Mesenteric fat pad (tissue), 1 donor: ENCODE measurements at places on chromosomes 7 and 10. TPM values are rescaled to one million over a fixed set of nuclear protein-coding genes. Genes with fewer than 3 reads are reported as not detected.

DNA sequence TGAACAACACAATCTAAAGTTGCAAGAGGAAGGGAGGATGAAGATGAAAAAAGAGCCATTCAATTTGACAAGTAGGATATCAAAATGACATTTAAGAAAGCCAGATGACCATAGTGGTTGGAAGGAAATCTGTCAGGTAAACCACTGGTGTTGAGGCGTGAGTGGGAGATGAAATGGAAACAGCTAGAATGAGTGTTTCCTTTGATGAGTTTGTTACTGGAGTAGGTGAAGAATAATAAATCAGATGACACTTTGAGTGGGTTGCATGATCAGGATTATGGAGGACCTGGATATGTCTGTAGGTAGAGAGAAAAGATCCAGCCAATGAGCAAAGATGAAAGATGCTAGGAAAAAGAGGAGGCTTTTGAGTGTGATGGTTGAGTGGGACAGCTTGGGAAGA lies 33.1 kb downstream of the AKR1B1 start:
- no peak for DNase-seq

DNA sequence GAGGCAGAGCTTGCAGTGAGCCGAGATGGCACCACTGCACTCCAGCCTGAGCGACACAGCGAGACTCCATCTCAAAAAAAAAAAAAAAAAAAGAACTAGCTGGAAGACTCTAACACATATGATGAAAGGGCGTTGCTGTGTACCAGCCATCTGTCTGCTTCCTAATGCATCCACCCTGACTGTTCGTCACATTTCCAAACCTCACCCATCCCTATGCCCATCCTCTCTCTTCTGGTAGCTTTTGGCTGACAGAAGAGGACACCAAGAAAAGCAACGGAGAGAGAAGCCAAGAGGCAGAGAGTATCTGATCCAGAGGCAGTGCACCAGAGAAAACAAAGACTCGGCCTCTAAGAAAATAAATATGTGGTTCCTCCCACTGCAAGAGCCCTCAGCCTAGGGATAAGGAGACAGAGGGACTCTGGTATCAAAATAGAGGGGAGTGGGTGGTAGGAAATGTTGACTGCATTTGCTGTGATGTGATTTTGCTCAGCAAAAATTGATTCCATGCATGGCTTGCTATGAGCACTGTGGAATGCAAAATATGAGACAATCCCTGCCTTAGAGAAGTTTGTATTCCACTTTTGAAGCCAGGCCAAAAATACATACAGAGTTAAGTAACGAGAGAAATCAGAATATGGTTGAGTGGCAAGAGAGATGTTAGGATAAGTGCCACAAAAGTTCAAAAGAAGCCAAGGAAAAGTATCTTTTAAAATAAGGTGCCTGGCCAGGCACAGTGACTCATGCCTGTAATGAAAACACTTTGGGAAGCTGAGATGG lies 100.8 kb upstream of the STK17A start:
- no peak for DNase-seq

DNA sequence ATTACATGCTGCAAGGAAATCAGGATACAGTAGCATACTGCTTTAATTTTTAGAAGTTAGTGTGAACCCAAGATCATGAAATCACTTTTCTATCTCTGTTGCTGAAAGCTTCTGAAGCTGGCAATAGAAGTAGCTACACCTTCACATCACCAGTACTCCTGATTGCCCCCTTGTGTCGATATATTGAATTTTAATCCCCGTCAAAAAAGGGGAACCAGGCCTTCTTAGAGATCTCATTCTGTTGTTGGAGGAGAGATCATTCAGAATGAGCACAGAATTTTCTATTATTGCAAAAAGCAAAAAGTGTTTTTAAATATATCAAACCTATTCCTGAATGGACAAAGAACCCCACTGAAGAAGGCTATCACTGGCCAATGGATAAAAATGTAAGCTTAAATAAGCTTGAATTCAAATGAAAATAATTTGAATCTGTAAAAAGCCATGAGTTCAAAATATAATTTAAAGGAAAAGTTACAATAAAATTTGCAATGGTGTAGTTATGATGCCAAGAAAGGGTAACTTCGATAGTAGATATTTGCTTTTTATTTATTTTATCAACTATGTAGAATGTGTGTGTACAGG lies 39.7 kb upstream of the TEX47 start:
- DNase-seq, result no peak

GRCh38 chr10:112230325-112230988 lies 46.9 kb upstream of the GPAM start:
- no peak for DNase-seq

The GPR85 gene
- 1.1 TPM for total RNA-seq

DNA sequence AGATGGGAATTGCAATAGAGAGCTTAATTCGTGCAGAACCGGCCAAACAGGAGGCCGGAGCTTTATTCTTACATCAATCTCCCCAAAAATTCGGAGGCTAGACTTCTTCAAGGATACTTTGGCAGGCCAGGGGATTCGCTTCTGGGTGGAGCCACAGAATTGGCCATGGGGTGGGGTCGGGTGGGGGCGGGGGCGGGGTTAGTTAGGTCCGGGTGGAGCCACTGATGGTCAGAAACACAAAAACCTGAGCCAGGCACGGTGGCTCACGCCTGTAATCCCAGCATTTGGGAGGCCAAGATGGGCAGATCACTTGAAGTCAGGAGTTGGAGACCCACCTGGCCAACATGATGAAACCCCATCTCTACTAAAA lies 87.5 kb downstream of the SEPTIN14 start:
- DNase-seq, result no peak

DNA sequence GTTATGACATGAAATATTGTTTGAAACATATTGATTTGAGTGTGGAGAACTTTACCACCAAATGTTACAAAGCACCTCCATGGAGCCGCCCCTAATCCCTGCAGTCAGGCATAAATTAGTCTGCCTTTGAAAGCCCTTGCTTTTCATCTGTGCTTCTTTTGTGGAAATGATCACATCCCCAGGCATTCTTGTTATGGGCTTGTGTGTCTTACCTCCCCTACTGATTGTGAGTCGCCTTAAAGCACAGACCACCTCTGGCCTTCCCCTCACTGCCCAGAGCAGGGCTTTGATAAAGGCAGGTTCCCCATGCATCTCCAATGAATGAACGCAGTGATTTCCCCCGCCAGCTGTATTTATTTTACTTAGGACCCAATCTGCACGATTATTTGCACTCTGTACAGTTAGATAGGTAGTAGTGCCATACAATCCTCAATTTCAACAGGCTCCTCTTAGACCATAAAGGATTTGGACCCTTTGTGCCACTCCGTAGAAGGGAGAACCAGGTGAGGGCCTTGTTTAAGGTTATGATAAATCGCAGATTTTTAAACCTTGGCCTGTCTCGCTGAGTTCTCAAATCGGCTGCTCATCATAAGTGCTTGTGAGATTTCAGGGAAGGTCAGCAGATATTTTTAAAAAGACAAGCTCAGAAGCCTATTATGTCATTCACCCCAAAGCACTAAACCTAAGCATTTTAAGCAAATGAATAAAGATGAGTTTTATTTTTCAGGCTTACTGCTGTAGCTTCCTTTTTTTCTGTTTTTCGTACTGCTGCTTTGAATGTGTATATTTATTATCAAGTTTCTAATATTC lies 107.8 kb downstream of the CUBN start:
- no peak for DNase-seq

GRCh38 chr7:112882022-112882421 lies 91.8 kb upstream of the TMEM168 start:
- DNase-seq, result no peak

The SPDYE2B gene
- not detected for total RNA-seq

The UCMA gene
- total RNA-seq, result not detected

DNA sequence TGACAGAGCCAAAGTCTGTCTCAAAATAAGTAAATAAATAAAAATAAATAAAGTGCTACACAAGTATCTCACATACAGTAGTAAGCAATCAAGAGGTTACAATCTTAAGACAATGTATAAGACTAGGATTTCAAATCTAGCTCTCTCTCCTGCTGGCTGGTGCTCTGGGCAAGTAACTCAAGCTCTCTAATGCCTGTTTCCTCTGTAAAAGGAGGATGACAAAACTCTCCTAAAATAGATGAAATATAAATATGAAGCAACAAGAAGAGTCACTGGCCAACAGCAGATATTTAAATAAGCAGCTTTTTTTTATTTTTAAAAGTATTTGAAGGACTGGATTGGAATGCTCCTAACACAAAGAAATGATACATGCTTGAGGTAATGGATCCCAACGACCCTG lies 7.2 kb downstream of the SFMBT2 start:
- DNase-seq, result no peak

The SPDYE8 gene
- total RNA-seq, result not detected

DNA sequence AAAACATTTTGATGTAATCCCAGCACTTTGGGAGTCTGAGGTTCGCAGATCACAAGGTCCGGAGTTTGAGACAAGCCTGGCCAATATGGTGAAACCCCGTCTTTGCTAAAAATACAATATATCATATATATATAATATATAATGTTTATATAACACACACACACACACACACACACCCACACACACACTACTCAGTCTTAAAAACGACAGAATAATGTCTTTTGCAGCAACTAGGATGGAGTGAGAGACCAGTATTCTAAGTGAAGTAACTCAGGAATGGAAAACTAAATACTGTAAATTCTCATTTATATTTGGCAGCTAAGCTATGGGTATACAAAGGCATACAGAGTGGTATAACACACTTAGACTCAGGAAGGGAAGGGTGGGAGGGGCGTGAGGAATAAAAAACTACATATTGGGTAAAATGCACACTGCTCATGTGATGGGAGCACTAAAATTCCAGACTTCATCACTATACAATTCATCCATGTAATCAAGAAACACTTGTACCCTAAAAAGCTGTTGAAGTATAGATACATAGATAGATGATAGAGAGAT lies 231.2 kb upstream of the SEMA3A start:
- DNase-seq, result no peak

The TMEM60 gene
- total RNA-seq, result 13.4 TPM

GRCh38 chr10:118543714-118544400 lies 51.6 kb downstream of the PRLHR start:
- DNase-seq, result no peak

The EIF3A gene
- 159 TPM for total RNA-seq

The TES gene
- total RNA-seq, result 30.3 TPM

The DCLRE1C gene
- 7.0 TPM for total RNA-seq

- DNase-seq, result no peak
These were observed 28.9 kb downstream of the UNC5B start for GRCh38 chr10:71241114-71241829.

- no peak for DNase-seq
These were observed 138.1 kb downstream of the ADAM22 start for GRCh38 chr7:88071994-88072714.

- DNase-seq, result no peak
These were observed 85.2 kb upstream of the GATAD1 start for GRCh38 chr7:92362131-92362530.

GRCh38 chr7:158271646-158272045 lies 316.0 kb downstream of the PTPRN2 start:
- peak; percentile 79 for DNase-seq

- no peak for DNase-seq
These were observed 563.3 kb downstream of the NRG3 start for GRCh38 chr10:82438277-82438676.

- DNase-seq, result no peak
These were observed 85.6 kb downstream of the PRKG1 start for GRCh38 chr10:51159841-51160240.

GRCh38 chr7:121479466-121479865 lies 83.4 kb upstream of the FAM3C start:
- no peak for DNase-seq

The RADIL gene
- 6.1 TPM for total RNA-seq

DNA sequence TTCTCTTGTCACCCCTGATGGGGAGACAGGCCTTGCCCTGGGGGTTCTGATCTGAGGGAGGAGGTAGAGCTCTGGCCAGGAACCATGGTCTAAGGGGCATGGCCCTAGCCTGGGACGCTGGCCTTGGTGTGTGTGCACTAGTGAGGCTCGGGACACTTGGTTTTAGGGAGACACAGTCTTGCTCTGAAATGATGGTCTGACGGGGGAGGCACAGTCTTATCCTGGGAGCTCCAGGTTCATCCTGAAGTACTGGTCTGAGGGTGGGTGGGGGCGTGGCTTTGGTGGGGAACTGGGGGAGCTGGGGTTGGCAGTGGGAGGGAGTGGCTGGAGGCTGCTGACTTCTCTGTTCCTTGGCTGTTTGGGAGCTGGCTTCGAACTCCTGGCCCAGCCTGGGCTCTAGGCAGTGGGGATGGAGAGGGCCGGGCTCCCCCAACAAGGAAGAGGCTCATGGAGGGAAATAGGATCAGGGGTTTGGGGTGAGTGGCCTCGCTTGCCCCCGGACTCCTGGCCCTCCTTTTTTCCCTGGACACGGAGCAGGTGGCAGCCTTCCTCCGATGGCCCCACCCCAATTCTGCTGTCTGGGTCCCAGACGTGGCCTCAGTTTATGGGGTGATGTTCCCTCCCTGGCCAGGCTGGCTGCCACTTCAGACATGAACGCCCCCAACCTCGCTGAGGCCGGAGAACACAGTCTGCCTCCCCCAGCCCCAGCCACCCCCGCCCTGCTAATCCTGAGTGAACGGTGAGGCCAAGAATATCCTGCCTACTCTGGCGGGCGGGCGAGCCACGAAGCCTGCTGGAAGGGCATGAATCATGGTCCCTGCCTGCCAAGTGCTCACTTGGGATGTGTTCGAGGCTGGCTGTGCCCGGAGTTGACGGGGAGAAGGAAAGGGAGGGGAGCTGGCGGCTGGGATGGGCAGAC lies 43.5 kb downstream of the TMEM270 start:
- DNase-seq, result peak; percentile 86

The LHFPL3 gene
- not detected for total RNA-seq

- DNase-seq, result no peak
These were observed 34.0 kb downstream of the LUC7L2 start for GRCh38 chr7:139393621-139394211.

DNA sequence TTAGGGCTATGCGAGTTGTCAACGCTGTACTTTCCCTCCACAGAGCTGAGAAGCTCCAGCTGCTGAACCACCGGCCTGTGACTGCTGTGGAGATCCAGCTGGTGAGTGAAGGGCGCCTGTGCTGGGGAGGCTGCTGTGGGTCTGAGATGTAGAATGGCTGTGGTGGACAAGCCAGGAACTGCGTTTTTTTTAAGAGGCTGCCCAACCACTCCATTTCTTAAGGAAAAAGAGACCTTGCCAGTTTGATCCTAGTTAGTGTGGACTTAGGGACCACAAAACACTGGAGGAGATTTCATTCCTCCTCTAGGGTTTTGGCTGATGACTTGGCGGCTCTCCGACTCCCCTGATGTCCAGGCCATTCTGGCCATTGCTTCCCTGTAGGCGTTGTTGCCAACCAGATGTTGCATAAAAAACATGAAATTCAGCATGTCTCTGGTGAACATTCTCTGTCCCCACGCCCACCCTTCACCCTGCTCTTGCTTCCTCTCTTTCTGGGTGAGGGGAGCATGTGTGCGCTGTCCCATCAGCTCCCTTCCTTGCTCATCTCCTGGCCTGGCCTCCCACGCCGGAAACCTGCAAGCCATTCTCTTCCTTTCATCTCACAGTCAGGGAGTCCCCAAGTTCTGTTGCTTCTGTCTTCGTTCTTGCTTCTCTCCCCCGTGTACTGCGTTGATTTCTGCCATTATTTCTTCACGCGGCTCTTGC lies 30.9 kb downstream of the CRCP start:
- no peak for DNase-seq

- no peak for DNase-seq
These were observed 51.4 kb upstream of the DUSP5 start for GRCh38 chr10:110446277-110446676.

- no peak for DNase-seq
These were observed 44.6 kb downstream of the TAX1BP1 start for GRCh38 chr7:27784399-27785053.

- DNase-seq, result peak; percentile 81
These were observed 187.5 kb downstream of the WDR37 start for GRCh38 chr10:1243486-1244234.

GRCh38 chr10:93856349-93857145 lies 37.2 kb upstream of the SLC35G1 start:
- DNase-seq, result no peak

GRCh38 chr7:134532180-134532953 lies 5.0 kb downstream of the AKR1B10 start:
- no peak for DNase-seq

The PRKG1 gene
- total RNA-seq, result 12.9 TPM
